ENCODE measurements at places on chromosomes 1 and 21.

GRCh38 chr1:21232044-21232443 lies 55.3 kb upstream of the EIF4G3 start:
- DNase-seq, result peak; percentile 64

GRCh38 chr1:43327549-43328292 lies 9.9 kb upstream of the MPL start:
- no peak for DNase-seq

DNA sequence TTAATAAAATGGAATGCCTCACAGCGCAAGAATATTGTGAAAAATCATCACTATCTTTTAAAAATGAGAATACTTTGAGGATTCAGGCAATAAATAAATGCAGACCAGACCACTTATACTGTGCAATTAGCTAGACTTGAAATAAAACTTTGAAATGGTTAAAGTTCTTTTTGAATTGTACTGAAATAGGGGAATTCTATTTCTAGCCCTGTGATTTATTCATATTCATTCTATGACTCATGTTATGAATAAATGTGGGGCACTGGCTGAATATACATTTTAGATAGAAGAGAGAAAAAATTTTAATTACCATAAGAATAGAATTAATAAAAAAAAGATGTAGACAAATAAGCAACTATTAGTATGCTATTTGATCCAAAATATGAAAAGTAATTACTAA lies 16.4 kb upstream of the USP25 start:
- no peak for DNase-seq

GRCh38 chr1:244272471-244273261 lies 179.0 kb downstream of the ADSS2 start:
- DNase-seq, result peak; percentile 88

DNA sequence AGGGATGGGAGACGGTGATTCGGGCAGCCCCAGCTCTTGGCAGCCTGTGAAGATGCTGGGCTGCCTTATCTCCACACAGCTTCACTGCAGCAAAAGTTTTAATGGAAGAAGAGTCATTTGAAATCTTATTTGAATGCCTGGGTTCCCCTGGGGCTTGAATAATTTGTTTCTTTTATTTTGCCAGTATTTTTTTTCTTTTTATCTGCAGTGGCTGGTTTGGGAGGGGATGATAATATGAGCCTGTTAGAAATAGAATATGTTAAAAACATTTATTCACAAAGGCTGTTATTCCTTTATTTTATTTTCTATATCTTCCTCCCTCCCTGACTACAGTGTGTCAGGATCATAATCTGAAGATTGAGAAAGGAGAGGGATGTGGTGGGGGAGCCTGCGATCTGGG lies 103.4 kb downstream of the ARHGEF10L start:
- DNase-seq, result no peak

- no peak for DNase-seq
Observed at GRCh38 chr1:197413564-197413963, 145.5 kb downstream of the CRB1 start.

- no peak for DNase-seq
Observed at GRCh38 chr21:33290441-33290840, 24.3 kb downstream of the IL10RB start.

GRCh38 chr21:19523746-19524145 lies 1120.2 kb upstream of the TMPRSS15 start:
- DNase-seq, result peak; percentile 13

DNA sequence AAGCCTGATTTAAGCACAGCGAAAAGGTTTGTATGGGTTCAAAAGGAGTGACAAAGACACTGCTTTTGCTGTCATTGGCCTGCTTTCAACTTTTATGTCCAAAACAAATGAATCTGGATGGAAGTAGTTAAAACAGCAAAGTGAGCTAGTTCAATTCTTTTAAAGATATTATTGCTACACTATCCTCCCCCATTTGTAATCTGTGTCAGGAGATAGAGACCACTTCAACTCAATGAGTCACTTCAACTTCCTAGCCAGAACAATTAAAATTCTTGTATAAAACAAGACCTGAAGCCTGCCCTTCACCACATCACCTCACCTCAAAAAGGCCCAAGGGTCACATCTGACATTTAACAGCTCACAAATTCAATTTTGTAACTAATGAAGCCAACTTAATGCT lies 364.1 kb upstream of the LYPLAL1 start:
- DNase-seq, result no peak

GRCh38 chr1:206684478-206685333 lies at the start of gene MAPKAPK2:
Gene MAPKAPK2, plus strand, starts transcription at chr1:206684905. Its CDS starts 325 bp downstream, at chr1:206685230.
- peak; percentile 43 for DNase-seq

DNA sequence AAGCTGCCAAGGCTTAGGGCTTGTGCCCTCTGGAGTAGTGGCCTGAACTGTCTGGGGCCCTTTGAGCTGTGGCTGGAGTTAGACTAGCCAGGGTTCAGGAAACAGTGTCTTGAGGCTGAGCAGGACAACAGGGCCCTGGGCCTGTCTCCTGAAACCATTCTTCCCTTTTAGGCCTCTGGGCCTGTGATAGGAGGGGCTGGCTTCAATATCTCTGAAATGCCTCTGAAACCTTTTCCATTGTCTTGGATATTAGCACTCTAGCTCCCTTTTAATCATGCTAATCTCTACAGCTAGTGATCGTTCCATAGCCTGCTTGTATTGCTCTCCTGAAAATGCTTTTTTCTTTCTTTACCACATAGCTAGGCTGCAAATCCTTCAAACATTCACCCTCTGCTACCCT lies 135.3 kb downstream of the ADGRL4 start:
- no peak for DNase-seq

Measured in KBM-7 (cell line).